Pancreas (tissue), 10 donors: ENCODE measurements at places on chromosomes 16 and 17. TPM values are rescaled to one million over a fixed set of nuclear protein-coding genes. Genes with fewer than 3 reads are reported as not detected.

NPTX1 gene
- polyA plus RNA-seq = 0.19 TPM

VAT1L gene
- 1.3 TPM for polyA plus RNA-seq

PTRH2 gene
- 23.8 TPM for polyA plus RNA-seq

ZNF469 gene
- 0.34 TPM for polyA plus RNA-seq

CCDC200 gene
- polyA plus RNA-seq = 0.80 TPM

ZCCHC14 gene
- polyA plus RNA-seq = 10.7 TPM

NDRG4 gene
- 10.1 TPM for polyA plus RNA-seq

TEKT3 gene
- 2.7 TPM for polyA plus RNA-seq

SLC6A4 gene
- polyA plus RNA-seq = 0.42 TPM

ADGRG3 gene
- polyA plus RNA-seq = 0.84 TPM

ZSCAN32 gene
- polyA plus RNA-seq = 4.7 TPM

INCA1 gene
- 2.4 TPM for polyA plus RNA-seq

MYL11 gene
- 0.31 TPM for polyA plus RNA-seq

MYADML2 gene
- not detected for polyA plus RNA-seq

MYH13 gene
- polyA plus RNA-seq = not detected

DRC7 gene
- polyA plus RNA-seq = 2.0 TPM

NHLRC4 gene
- 0.27 TPM for polyA plus RNA-seq

RNF213 gene
- 27.3 TPM for polyA plus RNA-seq

GNG13 gene
- polyA plus RNA-seq = not detected

CDIPT gene
- polyA plus RNA-seq = 69.8 TPM

CALB2 gene
- polyA plus RNA-seq = 0.49 TPM

CIBAR2 gene
- not detected for polyA plus RNA-seq

USP43 gene
- 4.6 TPM for polyA plus RNA-seq

TP53TG3C gene
- polyA plus RNA-seq = not detected

IL17C gene
- polyA plus RNA-seq = not detected

SEC14L5 gene
- polyA plus RNA-seq = 0.40 TPM
